NCI-H146 (cell line): ENCODE measurements at places on chromosomes 7 and 10.
A peak's percentile ranks its signal among the peaks of the same experiment; 100 is the strongest.

DNA sequence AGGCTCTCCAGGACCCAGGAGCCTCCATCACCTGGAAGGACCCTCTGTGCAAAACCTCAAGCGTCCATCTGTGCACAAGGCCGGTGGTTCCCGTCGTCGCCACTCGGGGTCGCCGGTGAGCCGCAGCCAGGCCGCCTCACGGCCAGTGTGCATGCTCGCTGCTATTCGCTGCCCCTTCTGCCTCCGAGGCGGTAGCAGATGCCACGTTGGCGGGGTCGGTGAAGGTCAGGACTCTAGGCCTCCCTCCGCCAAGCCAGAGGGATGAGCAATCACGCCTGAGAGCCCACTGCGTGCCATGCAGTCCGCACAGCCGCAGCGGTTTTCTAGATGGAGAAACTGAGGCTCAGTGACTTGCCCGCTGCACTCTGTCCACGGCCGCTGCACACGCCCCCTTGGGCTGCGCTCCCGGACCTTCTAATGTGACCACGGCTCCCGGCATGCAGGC lies 5.7 kb downstream of the UPK3B start:
- no peak for DNase-seq

- no peak for DNase-seq
Measured at GRCh38 chr7:3721422-3721821, 420.4 kb downstream of the SDK1 start.

- DNase-seq = peak; percentile 44
Measured at GRCh38 chr10:117535298-117536071, 7.1 kb upstream of the EMX2 start.

DNA sequence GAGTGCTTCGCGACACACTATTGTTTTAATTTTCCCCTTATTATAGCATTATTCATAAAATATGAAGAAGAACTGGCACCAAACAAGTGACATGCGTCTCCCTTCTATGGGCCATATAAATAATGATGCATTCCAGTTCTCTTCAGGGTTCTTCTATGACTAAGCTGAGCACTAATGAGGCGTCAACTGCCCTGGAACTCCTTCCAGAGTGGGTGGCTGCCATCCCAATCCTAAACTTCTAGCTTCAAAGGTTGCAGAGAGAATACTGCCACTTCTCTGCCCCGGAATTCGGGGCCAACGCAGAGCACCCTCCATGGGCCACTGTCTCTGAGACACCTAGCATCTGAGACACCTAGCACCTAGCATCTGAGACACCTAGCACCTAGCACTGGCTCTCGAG lies 37.7 kb upstream of the FOXI2 start:
- DNase-seq = no peak

DNA sequence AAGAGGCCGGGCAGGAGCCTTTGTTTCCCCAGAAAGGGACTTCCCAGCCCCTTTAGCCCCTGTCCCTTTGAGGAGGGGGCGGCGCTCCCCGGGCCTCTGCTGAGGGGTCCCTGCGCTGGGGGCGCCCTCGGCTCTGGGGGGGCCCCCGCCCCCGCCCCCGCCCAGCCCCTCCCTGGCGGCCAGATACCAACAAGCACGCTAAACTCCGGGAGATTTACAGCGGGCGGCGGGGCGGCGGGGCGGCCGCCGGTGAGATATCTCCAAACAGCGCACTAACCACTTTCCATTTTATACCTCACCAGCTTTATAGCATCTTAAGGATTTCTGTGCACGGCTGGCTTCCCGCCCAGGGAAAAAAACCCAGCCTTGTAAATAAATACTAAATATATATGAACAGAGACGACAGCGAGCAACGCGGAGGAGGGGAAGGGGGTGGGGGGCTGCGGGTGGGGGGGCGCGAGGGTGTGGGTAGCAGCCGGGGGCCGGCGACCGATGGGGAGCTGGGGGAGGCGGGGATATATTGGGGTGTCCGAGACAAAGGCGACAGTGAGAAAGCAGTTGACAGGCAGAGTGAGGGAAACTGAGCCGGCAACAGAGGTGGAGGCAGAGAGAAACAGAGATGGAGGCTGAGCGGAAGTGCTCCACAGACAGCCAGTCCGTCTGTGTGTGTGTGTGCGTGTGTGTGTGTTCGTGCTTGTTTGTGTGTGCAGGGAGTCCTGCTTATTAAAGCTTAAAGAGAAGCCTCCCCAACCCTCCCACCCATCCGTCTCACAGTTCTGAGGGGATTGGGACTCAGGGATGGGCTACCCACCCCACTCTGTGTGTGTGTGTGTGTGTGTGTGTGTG lies 85.8 kb downstream of the HIF1AN start:
- DNase-seq = no peak

DNA sequence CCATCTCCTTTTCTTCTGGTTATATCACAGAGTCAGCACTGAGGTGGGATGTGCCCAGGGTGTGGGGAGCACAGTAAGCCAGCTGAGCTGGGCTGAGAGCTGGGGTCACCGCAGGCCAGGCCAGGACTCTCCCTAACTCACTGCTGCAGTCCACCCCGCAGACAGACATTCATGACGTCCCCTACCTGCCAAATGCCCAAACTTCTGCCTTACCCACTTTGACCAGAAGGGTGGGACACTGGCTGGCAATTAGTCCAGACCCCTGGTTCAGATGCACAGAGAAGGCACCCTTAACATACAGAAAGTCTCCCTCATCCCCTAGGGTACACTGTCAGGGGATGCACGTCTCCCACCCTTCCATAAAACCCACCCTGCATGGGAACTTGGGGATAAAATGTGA lies 2.1 kb downstream of the DRGX start:
- no peak for DNase-seq

DNA sequence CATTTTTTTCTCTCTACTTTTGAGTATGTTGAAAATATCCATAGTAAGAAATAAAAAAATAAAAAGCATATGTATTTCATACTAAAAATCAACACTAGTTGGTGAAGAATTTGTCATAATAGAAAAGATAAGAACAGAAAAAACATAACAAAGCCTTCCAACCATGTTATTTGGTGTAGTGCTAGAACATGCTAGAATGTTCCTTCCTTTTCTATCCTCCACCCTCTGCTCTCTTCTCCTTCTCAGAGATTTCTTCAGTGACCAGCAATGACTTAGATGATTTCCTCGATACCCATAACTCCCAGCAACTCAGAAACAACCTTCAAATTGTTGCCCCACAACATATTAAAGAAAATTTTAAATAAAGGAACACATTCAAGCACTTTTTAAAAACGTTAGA lies 2.6 kb downstream of the ZC3HAV1 start:
- DNase-seq = no peak

DNA sequence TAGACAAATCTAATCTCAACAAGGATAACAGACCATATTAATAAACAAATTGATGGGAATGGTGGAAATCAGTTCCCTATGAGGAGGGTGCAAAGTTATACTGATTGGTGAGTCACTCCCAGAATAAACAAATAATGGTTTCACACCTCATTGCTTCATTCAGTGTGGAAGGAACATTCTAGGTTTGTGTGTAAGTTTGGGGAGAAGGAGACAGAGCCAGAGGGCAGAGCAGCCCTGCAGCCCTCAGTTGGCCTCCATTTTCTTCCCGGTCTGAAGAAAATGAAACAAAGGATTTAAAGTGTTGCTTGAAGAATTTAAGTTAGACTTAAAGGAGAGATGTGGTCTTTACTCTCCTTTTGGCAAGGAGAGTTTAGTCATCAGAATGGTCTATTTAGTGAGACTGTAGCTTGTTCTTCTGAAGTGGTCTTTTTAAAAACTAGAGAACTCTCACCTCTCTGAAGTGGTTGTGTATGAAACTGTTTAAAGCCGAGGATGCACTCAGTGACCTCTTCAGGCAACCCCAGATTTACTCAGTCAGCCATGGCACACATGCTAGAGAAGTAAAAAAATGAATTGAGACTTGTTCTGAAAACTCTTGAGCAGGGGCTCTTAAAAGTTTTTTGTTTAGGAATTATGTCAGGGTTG lies 27.2 kb downstream of the IKZF1 start:
- DNase-seq = no peak

DNA sequence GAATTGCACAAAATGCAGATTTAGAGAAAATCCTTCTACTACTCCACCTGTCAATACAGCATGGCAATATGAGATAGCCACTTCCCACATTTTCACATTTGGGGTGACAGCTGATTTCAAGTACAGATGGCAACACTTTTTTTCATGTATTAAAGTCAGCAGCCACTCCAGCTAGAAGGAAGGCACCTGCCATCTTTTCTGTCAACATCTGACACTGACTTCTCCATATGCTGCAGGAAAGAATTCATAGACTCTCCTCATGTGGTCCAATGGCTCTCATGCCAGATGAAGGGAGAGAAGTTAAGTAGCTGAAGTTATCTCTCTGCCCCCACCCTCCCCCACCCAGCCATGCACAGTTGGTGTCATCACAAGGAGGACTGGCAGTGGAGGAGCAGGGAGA lies 912.0 kb downstream of the SORCS1 start:
- no peak for DNase-seq

DNA sequence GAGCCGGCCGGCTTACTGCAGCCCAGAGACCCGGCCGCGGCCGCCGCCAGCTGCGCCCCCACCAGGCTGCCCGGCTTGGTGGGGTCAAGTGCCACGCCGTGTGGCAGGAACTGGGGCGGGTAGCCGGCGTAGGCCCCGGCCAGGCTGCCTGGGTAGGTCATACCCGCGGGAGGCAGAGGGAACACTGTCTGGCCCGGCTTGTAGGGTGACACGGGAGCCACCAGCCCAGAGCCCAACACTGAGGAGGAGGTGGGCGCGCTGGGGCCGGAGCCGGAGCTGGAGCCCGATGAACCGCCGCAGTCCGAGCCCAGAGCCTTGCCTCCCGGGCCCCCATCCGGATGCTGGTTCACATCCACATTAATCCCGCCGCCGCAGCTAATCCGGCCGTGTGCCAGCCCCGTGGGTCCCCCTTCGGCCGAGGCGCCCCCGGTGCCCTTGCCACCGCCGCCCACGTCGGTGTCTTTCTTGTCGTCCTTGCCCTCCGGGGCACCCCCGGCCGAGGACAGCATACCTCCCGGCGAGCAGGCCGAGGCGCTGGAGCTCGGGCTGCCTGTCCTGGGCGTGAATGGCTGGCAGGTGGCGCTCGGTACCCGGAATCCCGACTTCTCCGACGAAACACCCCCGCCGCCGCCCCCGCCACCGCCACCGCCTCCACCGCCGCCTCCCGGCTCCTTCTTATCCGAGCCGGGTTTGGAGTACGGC lies 2.0 kb downstream of the ZNF503 start:
- peak; percentile 66 for DNase-seq

DNA sequence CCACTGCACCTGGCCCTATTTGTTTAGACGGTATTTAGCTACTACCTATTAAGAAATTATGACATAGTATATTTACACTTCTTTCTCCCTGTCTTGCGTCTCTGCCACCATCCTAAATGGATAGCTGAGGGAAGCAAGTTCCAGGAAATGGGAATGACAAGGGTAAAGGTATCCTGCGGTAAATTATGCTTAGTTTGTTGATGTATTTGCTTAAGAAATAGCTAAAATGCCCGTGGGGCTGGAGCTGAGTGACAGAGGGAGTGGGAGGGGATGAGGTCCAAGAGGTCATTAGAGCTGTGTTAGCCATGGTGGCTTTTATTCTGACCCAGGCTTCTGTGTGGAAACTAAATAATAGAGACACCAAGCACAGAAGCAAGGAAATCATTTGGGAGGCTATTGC lies 29.0 kb upstream of the UBE2D1 start:
- DNase-seq = peak; percentile 92

DNA sequence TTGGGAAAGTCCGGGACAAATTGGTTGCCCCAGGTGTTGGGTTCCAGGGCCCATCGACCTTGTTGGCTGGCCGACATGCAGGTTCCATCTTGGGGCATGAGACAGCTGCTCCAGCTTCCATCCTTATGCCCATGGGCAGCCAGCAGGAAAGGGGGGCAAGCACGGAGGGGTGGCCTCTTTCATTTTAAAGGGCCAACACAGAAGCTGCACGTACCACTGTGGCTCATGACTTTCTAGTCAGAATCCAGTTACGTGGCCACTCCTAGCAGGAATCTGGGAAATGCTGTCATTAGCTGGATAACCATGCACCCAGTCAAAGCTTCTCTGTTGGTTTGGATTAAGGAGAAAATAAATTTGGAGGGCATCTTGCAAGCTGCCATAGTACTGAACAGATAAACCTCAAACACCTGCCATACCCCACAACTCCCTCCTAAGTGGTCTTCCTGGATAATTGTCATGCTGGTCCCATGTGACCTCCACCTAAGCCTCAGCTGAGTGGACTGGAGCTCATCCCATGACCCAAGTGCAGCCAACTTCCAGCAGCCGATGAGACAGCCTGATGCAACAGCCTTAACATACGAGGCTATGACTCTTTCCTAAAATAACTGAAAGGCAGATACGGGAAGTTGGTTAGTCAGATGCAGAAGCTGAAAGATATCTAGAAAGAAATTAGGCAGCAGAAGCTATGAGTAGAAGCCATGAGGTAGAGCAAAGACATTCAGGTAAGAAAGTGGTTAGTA lies 21.4 kb upstream of the GSDME start:
- DNase-seq = no peak

DNA sequence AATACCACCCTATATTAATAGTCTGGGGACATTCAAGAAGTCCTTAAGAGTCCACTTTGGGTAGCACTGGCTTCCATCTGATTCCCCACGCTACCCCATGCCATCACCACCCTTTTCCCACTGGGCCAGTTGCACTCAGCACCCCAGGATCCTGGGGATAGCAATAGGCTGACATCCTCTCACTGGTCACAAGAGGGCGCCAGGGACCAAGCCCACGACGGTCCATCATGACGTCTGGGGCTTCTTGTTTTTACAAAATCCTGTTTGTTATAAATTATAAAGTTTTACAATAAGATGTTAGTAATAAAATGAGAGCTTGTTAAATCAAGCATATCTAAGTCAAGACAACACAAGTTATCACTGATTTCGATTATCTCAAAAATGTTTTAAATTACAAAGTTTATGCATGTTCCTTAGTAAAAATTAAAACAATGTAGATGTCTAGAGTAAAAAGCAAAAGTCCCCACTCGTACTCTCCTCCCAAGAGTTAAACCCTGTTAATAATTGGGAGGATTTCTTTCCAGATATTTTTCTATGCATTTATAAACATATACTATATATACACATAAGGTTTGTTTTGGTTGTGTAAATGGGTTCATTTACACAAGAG lies 15.4 kb downstream of the GPNMB start:
- peak; percentile 63 for DNase-seq
